Peyer's patch (tissue), 4 donors: ENCODE measurements at places on chromosomes 1 and 21. TPM values are rescaled to one million over a fixed set of nuclear protein-coding genes. Genes with fewer than 3 reads are reported as not detected.

Gene ACTA1
- total RNA-seq, result not detected

Gene OVAAL
- not detected for total RNA-seq

Gene HENMT1
- 2.7 TPM for total RNA-seq

Gene FCRL6
- total RNA-seq, result not detected

Gene NPHS2
- total RNA-seq, result not detected

Gene TMEM125
- total RNA-seq, result 87.7 TPM

Gene BNIPL
- total RNA-seq, result 0.70 TPM

Gene HOOK1
- 43.3 TPM for total RNA-seq
